ENCODE measurements at places on chromosomes 2 and 18.

GRCh38 chr2:7007846-7008741 is 90.9 kb downstream of the RNF144A start:
- DNase-seq: no peak

GRCh38 chr2:185745864-185746859 is 7.6 kb downstream of the FSIP2 start:
- no peak for DNase-seq

DNA sequence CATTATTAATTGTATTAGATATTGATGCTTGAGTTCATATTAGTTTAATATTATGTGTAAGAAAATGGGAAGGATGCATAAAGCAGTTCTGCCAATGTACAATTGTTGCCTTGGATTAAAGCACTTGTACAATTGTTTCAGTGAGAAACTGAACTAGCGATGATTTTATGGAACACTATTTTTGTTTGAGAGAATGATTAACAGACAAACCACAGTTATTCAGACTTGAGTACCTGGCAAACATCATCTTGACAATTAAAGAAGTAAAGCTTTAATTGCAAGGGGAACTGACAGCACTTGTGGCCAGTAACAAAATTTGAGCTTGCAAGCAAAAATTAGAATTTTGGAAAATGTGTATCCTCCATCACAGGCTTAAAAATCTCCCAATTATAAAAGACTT is 214.3 kb downstream of the RIT2 start:
- DNase-seq: no peak

DNA sequence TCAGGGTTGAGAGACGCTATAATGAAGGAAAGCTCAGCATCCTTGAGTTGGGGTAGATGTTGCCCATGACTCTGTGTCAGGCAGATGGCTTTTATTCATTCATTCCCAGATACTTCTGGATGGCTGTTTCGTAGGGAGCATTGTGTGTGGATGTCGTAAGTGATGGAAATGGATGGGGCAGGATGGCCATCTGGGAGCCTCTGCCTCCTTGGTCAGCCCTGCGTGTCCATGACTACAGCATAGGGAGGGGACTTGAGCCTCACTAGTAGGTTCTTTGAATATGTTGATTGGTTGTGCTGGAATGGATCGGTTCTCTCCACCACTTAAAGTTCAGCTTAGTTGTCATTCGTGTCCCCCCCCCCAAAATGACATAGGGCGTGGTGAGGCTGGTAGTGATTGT is 44.9 kb downstream of the TGOLN2 start:
- DNase-seq: no peak

- DNase-seq: no peak
Observed at GRCh38 chr2:8030573-8031303, 651.1 kb upstream of the ID2 start.
